ENCODE measurements at places on chromosomes 6 and 20.

DNA sequence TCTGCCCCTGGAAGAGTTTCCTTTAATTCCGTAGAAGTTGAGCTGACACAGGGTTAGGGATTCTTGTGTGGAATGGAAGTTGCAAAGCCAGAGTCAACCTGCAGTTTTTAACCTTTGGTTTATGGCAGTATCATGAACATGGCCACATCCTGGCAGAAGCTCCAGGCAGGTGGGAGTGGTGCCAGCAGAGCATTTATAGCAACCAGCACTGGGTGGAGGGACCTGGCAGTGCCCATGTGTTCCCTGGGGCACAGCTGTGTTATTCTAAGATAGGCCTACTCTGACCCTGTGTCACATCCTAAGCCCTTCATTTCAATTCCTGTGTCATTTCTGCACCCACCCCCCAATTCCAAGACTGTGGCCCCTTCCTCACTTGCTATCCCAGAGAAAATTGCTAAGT, 26.1 kb upstream of the ZNF831 start:
- no peak for DNase-seq

DNA sequence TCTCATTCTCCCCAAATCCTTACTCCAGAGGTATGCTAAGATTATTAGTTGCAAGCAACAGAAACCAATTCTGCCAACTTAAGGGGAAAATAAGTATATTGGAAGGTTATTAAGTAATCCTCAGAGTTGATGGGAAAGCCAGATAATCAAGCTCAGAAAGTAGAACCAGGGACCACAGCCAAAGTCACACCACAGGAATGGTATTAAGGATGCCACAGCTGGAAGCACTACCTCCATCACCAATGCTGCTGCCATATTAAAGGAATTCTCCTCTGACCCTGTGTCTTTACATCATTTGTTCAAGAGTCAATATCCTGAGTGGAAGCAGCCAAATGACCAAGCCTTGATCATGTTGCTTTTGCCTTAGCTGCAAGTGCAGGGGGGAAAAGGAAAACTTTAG, 9.9 kb downstream of the PROCR start:
- no peak for DNase-seq

- no peak for DNase-seq
These were observed 204.7 kb upstream of the EXOC2 start for GRCh38 chr6:897528-898207.

GRCh38 chr6:159602431-159603041, 90.5 kb downstream of the SOD2 start:
- DNase-seq: no peak

- no peak for DNase-seq
These were observed 142.0 kb downstream of the UST start for GRCh38 chr6:148888856-148889255.

- no peak for DNase-seq
These were observed 72.8 kb upstream of the PAX1 start for GRCh38 chr20:21632735-21633053.

DNA sequence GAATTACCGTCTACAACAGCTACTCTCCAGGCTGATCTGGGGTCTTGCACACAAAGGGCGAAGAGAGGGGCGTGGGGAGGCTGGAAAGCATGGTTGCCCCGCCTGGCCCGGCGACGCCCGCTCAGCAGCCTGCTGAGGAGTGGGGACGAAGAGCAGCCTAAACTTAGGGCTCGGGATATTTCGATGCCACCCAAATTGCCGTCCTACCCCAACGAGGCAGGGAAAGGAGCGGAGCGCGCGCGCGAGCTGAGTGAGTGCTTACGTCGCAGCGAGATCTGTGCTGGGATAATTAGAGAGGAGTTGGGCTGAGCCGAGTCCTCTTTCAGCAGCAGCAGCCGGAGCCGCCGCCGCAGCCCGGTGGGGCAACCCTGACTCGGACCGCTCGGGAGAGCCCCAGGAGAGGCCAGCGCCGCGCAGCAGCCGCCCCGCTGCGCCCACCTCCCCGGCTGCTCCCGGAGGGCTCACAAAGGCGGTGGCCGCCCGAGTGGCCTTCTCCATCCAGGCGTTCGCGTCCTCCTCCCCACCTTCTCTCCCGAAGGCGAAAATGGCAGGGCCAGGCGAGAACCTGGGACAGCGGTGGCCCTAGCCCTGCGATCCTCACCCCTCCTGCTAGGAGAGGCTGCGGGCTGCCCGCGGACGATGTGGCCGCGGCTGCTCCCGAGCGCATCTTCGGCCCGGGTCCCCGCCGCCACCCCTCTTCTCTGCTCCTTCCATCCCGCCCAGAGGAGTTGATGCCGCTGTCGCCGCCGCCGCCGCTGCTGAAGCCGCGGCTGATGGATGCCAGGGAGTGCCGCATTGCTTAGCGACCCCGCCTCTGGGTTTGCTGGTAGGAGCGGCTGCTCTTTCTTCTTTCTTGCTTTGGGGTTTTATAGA, at the start of gene CLVS2:
Gene CLVS2 (plus strand): TSS at position 315 of the 873 bp plus-strand sequence. CDS start 1,543 bp downstream, outside the sequence.
- DNase-seq: no peak

GRCh38 chr6:1599469-1599868, 10.2 kb upstream of the FOXC1 start:
- DNase-seq: no peak

DNA sequence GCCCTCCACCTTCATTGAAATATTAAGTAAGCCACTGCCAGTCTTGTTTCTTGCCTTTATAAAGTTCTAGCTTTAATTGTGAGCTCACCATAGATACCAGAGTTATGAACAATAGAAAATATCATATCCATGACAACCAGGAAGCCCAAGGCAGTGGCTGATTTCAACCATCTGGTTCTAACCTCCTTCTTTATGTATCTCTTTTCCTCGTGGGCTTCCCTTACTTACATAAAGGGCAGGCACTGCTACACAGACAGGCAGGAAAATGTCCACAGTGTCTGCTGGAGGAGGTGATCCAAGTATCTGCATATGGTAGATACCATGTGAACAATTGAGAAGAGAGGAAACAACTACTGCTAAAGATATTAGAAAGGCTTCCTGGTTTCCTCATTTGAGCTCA, 65.2 kb upstream of the PRND start:
- no peak for DNase-seq

- DNase-seq: no peak
These were observed 118.8 kb downstream of the TINAG start for GRCh38 chr6:54426995-54427394.

GRCh38 chr6:1348675-1349074, 36.8 kb downstream of the FOXQ1 start:
- no peak for DNase-seq

GRCh38 chr20:19916531-19917485, 100.4 kb upstream of the NAA20 start:
- no peak for DNase-seq

DNA sequence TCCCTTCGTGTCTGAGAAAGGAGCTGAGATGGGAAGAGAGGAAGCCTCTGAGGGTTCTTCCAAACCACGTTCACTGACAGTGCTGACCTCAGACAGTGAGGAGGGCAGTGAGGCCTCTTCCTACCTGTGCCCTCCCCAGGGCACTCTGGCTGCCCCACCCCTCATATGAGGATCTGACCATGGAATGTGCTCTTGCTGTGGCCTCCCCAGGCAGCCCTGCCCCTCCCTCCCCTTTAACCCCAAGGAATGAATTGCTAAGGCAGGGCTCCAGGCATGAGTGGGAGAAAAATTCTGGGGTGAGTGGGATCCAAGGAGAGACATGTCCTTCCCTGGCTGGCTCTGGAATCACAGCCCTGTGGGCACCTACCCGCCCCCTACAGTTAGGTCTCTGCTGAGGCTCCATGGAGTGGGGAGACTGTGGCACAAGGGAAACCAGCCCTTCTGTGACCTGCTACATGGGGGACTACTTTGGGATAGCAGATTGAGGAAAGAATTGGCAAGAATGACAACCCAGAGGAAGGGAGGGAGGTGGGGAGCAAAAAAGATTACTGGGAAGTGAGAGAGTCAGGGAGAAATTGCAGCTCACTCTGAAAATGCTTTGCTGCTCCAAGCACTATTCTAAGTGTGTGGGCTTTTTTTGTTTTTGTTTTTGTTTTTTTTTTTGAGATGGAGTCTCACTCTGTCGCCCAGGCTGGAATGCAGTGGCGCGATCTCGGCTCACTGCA, 29.4 kb downstream of the TNXB start:
- no peak for DNase-seq

DNA sequence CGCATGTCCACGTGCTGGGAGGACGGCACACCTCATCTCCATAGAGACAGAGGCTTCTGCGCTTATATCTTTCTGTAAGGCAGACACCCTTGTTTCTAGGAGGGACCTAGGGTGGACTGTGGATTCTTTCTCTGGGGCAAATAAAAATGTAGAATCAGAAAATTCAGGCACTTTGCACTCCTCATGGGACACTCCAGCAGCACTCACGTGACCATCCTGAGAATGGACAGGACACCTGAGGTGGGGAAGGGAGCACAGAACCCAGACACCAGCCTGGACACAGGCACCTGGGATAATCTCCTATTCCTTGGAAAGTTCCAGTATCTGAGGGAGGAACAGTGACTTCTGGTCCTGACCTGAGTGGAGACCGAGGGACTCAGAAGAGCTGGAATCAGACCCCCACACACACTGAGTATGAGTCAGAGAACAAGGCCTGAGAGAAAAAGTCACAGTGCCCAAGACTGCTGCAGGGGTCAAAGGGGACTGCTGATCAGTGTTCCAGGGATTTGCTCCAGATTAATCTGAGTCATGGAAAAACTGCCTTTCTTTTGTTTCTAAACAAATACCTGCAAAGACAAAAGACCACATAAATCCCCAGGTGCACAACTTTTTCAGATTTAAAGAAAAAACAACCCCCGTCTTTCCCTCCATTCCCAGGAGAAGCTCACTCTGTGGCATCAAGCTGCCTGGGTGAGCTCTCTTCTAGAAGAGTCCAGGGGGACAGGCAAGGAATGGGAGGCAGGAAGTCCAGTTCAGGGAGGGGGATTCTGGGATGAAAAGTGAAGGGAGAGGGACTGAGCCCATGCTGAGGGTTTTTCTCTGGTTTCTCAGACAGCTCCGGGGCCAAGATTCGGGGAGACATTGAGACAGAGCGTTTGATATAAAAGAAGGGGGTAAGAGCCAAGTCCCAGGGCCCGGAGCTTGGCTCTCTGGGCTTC, 35.6 kb upstream of the MICB start:
- no peak for DNase-seq

- DNase-seq: no peak
These were observed 24.3 kb upstream of the CDH22 start for GRCh38 chr20:46332373-46333160.

DNA sequence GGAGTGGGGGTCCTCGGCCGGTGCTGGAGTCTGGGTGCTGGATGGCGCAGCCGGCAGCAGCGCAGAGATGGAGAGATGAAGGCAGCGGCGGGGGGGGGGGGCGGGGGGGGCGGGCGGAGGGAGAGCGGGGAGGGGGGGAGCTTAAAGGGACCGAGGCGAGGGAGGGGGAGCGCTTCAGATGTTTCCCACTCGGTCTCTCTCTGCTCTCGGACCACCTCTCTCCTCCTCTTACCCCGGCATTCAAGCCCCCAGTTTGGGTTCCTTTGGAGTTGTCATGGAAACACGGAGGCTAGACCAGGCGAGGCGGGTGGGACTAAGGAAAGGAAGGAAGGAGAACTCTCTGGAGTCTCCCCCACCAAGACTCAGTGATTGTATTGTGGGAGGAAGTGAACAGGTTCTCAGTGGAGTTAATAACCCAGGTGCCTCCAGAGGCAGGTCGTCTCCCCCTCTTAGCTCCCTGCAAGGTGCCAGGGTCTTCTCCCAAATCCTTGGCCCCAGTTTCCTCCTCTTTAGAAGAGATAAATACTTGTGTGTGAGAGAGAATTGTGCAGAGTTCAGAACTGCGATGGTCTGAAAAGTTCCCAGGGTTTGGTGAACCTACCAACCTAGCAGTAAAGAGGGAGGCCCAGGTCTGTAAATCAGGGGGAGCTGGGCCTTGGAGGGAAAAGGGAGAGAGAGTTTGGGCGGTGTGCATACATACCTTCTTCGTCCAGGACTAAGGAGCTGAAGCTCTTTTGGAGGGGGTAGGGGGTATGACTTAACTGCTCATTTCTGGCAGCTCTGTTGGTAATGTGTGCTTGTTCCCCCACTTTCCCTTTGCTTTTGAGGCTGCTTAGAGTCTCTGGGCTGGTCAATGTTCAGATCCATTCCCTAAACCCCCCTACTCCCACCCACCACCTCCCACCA, at the start of gene PRRT1:
Gene PRRT1 (minus strand): TSS at position 77 of the 906 bp plus-strand sequence. CDS start 112 bp downstream, outside the sequence.
- no peak for DNase-seq

- DNase-seq: no peak
These were observed 194.6 kb downstream of the PRKN start for GRCh38 chr6:162533009-162533400.

- DNase-seq: no peak
These were observed 179.6 kb upstream of the CCN2 start for GRCh38 chr6:132130626-132131298.

DNA sequence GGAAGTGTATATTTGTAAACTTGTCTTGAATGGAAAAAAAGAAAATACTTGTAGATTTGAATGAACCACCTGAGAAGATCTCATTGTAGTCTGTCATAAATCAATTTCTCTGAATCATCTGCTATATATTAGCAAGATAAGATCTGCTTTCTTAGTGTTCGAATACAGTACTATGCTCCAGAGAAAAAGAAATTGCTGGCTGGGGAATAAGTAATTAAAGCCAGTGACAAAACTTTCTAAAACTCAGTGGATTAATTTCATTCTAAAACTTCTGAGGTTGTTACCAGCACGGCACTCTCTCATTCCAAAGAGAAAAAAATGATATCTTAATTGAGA, 22.4 kb upstream of the MROH8 start:
- DNase-seq: no peak

GRCh38 chr6:149395185-149395584, 4.9 kb upstream of the SUMO4 start:
- no peak for DNase-seq

DNA sequence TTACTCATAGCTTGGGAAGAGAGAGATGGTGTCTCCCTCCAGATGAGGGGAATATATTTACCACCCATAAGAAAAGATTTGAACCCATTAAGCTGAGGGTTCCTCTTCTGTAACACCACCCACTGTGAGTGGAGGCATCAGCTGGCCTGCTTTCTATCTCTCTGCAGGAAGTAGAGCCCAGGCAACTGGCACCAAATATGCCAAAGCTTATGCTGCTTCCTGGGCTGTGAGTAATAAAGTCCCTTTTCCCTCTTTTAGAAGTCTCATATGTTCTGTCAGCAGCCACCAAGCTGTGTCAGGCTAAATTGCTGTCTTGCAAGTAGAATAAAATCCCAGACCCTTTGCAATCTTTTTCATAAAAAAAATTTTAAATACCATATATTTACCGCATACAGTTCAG, 241.4 kb downstream of the LAMA2 start:
- DNase-seq: no peak

DNA sequence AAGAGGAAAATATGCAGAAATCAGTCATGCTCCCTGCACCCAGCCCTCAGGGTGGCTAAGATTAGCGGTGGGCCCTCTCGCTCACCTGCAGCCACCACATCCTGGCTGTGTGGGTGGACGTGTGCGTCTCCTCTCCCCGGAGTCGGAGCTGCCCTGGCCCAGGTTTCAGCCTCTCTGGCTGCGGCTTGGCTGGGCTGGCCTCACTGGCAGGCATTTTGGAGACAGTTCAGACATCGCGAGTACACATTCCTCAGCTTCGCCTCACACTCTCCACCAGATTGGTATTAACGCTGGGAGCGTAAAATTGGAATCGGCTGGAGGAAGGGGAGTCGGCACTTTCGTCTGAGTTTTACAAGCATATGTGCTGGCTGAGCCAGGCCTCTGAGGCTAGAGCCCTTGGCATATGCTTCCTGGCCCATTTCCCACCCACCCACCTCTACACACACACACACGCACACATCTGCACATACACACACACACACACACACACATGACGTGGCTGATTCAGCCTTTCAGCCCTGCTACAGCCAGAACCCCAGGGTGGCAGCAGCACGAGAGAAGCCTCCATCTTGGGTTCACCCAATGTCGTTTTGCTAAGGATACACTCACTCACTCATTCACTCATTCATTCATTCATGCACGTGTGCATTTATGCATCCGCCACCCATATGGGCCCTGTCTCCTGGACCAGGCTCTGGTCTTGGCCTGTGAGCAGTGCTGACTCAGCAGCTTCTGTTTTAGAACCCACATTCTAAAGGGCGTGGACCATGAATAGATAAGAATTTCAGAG, 42.9 kb downstream of the BCAS4 start:
- DNase-seq: no peak

Measured in T-helper 1 cell (primary cell).